ENCODE measurements at places on chromosomes 12 and 14. TPM values are rescaled to one million over a fixed set of nuclear protein-coding genes. Genes with fewer than 3 reads are reported as not detected.

DNA sequence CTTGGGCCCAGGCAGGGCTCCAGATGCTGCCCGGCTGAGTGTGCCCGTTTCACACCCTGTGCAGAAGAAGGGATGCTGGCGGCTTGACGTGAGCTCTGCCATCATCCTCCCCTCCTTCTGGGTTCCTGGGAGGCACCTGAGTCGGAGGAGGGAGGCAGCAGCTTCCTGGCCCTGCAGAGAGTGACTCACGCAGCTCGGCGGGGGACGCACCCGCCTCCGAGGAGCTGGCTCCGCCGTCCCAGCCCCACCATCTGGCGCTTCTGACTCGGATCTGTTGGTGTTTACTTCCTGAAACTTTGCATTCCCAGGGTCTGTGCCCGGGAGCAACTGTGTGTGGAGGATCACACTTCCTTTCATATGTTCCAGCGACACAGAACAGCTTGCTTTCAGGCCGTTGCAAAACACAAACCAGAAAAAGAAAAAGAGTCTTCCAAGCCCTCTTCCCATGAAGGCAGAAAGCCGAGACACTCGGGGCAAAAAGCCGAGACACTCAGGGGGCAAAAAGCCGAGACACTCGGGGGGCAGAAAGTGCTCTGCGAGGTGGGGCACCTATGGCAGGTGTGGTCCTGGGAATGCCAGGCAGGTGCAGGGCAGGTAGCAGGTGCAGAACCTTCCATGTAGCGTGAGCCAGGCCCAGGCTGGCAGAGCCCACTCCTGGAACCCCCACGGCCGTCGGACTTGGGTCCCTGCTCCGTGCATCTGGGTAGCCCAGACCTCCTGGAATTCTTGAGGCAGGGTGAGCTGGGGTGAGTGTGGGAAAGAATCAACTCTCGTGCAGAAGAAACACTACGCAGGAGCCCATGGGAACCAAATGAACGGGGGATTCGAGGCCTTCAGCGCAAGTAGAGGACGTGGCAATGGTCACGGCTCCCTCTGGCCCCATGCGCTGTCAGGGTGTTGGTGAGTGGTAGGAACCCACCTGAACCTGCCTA is 27.6 kb upstream of the GALNT9 start:
- DNase-seq, result peak; percentile 11

Gene CPSF6
- total RNA-seq, result 133 TPM

Gene LRP1-AS
- total RNA-seq, result not detected

GRCh38 chr12:38025916-38026315 is 290.7 kb upstream of the ALG10B start:
- no peak for DNase-seq

DNA sequence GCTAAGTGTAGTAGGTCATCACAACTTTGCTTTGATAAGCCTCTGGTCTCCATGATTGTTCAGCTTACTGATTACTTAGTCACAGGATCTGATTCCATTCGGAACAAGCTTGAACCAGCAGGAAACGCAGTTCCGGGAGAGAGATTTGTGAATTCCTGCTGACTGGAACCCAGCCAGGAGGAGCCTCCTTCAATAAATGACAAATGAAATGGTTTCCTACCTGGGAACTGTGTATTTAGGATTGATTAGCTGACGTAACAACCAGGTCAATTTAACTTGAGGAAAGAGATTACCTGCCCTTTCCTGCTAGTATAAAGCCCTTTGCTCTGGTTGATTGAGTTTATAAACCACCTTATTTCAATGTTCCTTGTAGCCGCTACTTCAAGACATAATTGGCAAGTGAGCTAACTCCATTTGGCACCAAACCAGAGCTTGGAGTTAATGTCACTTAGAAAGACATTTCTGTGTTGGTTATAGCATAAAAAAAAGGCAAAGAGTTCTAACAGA is 35.1 kb upstream of the KCNH3 start:
- DNase-seq, result no peak

GRCh38 chr12:71602761-71603577 is 60.7 kb downstream of the ZFC3H1 start:
- no peak for DNase-seq

DNA sequence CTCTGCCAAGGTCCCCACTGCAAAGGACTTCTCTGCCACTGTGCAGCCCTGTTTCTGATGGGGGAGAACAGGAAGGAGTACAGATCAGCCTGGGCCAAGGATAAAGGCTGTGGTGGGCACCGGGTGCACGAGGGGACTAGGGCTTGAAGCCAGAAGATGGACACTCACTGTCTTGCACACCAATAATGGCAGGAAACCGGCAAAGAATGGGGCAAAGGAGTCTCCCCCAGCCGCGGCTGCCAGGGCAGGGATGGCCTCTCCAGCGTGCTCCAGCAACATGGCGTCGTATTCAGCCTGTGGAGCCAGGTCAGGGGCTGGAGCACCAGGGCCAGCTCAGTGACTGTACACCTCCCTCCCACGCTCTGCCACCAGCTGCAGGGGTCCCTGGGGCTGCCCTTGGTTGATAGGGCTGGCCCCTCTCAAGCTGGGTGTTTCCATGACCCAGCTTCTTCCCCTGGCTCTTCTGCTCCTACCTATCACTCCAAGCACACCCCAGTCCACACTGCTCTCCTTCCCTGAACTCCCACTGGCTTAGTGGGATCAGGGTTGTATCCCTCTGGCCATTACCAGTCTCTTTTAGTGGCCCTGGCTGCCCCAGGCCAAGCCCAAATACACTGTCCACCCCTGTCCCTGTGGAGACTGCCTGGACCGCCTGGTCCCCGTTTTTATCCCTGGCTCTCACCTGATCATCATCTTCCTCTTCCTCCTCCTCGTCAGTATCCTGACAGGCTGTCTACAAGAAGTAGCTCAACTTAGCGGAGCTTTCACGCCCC is 6.3 kb downstream of the IPO4 start:
- DNase-seq, result no peak

- no peak for DNase-seq
Measured at GRCh38 chr12:56546680-56547079, 25.1 kb downstream of the RBMS2 start.

Gene TMEM121
- total RNA-seq, result 16.8 TPM

Gene P2RX2
- not detected for total RNA-seq

GRCh38 chr12:88854260-88854659 is 274.0 kb upstream of the KITLG start:
- DNase-seq, result no peak

- DNase-seq, result no peak
Measured at GRCh38 chr12:112830901-112831300, 39.4 kb downstream of the RPH3A start.
